NCI-H524 (cell line): ENCODE measurements at places on chromosomes 11 and 22.

GRCh38 chr11:19721176-19721575 is 8.5 kb downstream of the NAV2 start:
- DNase-seq, result no peak

GRCh38 chr22:37431801-37432707 is 4.8 kb upstream of the ELFN2 start:
- DNase-seq, result peak; percentile 44

DNA sequence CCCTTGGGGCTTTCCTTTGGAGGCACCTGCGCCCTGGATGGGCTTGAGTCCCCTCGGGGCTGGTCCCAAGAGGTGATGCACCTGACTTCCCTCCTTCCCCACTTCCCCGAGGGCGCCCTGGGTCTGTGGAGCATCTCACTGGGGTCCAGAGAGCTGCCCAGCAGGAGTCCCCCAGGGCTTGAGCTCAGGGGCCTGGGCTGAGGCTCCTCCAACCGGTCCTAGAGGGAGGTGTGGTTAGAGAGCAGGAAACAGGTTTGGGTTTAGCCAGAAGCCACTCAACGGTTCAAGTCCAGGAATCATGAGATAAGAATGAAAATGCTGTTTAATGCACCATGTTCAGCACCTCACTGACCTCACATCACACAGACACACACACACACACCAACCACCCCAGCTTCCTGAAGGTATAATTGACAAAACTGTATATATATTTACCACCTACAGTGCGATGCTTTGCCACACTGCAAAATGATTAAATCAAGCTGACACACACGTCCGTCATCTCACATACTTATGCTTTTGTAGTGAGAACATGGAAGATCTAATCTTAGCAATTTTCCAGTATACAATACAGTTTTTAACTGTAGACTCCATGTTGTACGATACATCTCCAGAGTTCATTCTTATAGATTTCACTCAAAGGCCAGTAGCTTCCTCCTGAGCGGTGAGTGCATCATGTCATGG is 628 bp upstream of the IGLL1 start:
- no peak for DNase-seq

- no peak for DNase-seq
Measured at GRCh38 chr11:8068605-8069221, 12.3 kb upstream of the TUB start.

DNA sequence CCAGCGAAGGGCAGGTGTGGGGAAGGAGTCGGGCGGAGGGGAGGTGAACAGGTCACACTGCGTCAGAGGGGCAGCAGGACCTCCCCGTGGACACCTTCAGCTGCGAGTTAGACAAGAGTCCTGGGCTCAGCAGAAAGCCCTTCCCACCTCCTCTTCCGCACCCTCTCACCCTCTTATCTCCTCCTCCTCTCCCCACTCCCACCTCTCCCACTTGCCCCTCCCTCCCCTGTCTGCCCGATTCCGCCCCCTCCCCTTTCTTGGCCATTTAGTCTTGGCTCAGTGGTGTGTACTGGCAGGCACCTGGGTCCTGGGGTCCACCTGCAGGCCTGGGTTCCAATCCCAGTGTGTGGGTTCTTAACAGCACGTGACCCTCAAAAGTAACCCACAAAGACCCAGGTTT is 37.2 kb downstream of the CYTH4 start:
- DNase-seq, result no peak

GRCh38 chr11:128422576-128423370 is 164.6 kb downstream of the ETS1 start:
- DNase-seq, result peak; percentile 5

- DNase-seq, result no peak
Measured at GRCh38 chr11:82718307-82718706, 15.4 kb downstream of the FAM181B start.

- peak; percentile 91 for DNase-seq
Measured at GRCh38 chr22:37054056-37054395, 2.5 kb downstream of the KCTD17 start.

GRCh38 chr11:1298695-1299492 is 10.5 kb downstream of the TOLLIP start:
- no peak for DNase-seq

DNA sequence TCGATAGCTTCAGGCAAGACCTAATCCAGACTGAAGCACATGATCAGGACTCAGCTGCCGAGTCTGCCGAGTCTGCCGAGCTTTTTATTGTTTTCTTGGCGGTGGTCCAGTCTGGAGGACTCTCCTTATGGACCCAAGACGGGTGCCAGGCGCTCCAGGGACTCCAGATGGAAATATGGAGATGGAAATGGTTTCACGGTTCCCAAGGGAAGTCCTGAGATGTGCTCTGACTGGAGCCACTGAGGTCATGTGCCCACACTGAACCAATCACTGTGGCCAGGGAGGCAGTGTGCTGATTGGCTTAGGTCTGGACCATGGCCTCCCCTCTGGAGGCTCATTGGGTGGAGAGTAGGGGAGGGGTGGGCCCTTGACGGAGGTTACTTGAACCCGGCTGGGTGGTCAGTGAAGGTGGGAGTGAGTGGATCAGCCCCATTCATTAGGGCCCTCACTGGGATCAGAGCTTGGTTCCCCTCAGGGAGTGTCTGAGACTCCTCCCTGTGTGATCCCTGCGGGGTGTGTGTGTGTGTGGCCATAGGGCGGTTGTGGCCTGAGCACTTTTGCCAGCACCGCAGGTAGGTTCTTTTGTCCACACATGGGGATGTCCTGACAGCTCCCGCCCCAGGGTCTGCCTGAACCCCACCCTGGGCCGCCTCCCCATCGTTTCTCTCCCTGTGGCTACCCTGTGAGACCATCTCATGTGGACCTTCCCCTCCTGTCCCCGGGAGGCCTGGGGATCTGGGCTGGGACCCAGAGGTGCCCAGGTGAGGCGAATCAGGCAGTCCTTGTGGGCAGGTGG is 14.0 kb downstream of the RPS6KA4 start:
- DNase-seq, result peak; percentile 100

DNA sequence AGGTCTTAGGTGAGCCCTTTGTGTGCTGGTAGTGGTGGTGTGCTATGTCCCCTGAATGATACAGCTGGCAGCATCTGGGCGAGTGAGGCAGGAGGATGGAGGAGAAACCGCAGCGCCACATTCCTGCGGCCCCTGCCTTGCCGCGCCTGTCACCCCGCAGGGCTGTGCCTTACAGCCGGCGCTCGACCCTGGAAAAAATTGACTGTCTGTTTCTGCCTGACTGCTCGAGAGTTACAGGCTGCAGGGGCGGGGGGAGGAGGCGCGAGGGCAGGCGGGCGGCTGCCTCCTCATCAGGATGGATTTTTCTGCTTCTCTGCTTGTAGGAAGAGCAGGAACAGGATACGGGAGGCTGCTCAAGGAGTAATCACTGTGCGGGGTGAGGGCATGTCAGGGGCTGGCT is 443.4 kb downstream of the MIAT start:
- no peak for DNase-seq

- DNase-seq, result no peak
Measured at GRCh38 chr22:32623943-32624342, 149.3 kb downstream of the FBXO7 start.

- DNase-seq, result no peak
Measured at GRCh38 chr22:18979957-18980356, 43.9 kb upstream of the PRODH start.

GRCh38 chr22:39290724-39291161 is 28.7 kb downstream of the RPL3 start:
- DNase-seq, result no peak

- no peak for DNase-seq
Measured at GRCh38 chr22:49211176-49211575, 616.5 kb downstream of the BRD1 start.

DNA sequence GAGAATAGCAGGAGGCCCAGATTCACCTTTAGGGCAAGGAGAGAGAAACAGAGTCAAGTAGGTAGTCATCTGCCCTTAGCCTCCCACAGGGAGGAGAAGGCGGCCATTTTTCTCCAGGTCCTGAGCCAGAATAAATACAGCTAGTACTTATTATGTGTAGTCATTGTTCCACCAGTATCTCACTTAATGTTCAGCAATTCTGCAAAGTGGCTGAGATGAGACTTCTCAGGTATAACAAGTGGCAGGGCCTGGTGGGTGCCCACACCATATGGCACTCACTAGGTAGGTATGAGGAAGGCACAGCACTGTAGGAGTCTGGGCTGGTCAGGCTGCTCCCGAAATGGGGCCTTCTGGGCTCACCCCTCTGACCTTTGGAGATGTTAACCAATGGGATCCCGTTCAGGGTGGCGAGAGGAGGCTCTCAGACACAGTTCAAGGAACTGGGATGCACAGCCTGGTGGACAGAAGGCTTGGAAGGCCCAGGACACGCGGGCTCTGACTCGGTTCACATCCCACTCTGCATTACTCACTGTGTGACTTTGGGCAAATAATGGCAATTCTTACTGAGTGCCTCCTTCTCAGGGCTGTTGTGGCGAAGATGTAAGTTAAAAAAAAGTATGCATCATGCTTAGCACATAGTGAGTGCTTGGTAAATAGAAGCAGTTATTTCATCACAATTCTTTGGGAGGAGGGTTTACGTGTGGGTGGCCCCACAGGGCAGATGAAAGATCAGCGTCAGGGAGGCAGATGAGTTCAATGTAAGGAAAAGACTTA is 25.1 kb downstream of the RTN4RL2 start:
- DNase-seq, result no peak

DNA sequence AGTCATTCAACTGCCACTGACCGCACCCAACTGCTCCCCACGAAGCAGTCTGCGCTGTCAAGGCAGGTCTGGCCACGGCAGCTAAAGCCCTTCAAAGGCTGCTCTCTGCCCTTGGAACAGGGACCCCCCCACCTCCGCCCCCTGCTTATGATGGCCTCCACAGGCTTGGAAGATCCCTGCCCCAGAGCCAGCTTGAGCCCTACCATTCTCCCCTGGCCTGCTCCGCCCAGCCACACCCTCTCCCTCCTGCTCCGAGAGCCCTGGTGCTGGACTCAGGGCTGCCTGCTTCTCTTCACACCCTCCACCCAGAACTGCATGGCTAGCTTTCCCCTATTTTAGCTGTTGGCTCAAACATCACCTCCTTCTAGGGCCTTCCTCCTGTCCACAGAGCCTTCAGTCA is 19.0 kb downstream of the ZMAT5 start:
- no peak for DNase-seq

DNA sequence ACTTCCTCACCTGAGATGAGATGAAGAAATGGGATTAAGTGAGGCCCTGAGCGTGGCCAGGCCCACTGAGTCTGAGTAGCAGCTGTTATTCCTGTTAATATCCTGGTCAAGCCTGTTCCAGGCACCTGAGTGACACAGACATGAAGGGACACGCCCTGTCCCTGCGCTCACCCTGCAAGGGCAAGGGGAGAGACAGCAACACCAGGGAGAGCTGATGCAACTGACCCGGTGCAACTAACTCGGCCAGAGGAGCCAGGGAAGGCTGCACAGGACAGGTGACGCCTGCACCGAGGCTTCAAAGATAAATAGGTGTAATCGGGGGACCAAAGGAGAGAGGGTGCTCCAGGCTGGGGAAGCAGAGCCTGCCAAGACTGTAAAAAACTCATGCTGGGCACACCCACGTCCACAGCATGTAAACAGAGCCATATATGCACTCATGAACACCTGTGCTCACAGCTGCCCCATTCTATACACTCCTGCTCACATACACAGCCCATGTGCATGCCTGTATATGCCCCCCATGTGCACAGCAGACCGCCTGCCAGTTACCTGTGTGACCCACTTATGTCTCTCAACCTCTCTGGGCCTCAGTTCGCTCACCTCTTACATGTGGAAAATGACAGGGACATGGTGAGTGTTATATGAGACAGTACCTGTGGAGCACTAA is 22.8 kb upstream of the GCAT start:
- DNase-seq, result no peak

DNA sequence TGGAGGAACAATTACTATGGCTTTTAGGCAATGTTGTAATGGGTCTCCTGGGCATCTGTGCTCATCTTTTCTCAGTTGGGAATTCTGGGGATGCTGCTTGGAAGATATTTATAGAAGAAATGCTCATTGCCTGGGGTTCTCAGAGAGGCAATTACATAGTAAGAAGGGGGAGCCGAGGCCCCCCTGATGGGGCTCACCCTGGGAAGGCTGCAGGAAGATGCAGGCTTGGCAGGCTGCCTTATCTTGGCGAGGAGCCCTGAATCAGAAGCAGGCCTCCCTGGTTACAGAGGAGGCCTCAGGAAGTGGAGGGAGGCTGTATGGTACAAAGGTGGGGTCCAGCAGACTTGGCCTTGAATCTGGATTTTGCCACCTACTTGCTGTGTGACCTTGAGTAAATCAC is 60.6 kb upstream of the CRYBB3 start:
- DNase-seq, result no peak
